ENCODE measurements at places on chromosomes 2 and 18.

DNA sequence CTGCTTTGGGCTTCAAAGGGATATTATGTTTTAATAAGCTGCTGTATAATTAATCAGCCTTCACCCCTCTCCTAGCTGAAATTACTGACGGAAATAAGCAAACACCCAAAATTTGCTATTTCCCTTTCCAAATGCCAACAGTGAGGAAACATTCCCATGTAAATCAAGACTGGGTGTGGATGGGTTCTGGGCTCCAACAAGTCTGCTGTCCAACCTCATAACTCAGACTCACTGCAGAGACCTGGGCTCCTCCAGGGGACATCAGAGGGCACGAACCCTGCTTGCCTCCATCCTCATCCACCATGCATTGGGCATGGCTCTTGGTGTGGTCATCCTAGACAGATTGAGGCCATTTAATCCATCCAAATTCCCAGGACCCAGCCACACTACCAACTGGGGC, 173.7 kb downstream of the C1D start:
- DNase-seq: no peak

GRCh38 chr2:195923889-195924288, 144.7 kb downstream of the DNAH7 start:
- DNase-seq: no peak

GRCh38 chr2:160730296-160730995, 236.8 kb upstream of the RBMS1 start:
- DNase-seq: no peak

DNA sequence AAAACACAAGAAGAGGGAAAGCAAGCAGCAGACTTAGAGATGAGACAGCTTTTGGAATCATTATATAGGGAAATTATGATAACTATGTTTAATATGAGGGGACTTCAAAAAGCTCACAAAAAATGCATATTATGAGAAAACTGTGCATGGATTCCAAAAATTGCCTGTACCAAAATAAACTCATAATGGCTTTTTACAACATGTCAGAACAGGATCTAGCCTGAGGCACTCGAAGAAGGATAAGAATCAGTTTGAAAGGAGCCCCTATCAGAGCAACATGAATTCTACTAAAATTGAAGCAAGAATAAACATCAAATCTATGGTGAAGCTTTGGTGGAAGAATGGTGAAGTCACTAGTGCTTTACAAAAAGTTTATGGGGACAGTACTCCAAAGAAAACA, 187.4 kb downstream of the RDH14 start:
- DNase-seq: no peak

DNA sequence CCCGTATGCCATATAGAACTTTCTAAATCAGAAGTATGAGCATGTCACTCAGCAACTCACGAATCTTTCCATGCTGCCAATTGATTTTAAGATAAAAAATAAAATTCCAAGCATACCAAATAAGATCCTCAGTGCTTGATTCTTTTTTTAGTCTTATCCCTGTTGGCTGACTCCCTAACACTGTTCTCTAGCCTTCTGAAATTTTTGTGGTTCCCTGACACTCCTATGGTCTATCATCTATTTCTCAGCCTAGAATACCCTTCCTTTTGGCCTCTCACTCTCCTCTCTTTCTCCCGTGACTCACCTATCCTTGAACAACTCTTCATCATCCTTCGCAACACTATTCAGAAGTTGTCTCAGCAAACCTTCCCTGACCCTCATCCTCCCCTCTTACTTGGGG, 50.5 kb downstream of the CCDC141 start:
- DNase-seq: no peak

All from sigmoid colon (tissue), 7 donors.